Activated CD8-positive, alpha-beta T cell treated with anti-CD3 and anti-CD28 coated beads, Interleukin-2, amount 10 ng/mL, durations not matched to agents 7 days and 5 days (primary cell): ENCODE measurements at places on chromosomes 12 and 14.

DNA sequence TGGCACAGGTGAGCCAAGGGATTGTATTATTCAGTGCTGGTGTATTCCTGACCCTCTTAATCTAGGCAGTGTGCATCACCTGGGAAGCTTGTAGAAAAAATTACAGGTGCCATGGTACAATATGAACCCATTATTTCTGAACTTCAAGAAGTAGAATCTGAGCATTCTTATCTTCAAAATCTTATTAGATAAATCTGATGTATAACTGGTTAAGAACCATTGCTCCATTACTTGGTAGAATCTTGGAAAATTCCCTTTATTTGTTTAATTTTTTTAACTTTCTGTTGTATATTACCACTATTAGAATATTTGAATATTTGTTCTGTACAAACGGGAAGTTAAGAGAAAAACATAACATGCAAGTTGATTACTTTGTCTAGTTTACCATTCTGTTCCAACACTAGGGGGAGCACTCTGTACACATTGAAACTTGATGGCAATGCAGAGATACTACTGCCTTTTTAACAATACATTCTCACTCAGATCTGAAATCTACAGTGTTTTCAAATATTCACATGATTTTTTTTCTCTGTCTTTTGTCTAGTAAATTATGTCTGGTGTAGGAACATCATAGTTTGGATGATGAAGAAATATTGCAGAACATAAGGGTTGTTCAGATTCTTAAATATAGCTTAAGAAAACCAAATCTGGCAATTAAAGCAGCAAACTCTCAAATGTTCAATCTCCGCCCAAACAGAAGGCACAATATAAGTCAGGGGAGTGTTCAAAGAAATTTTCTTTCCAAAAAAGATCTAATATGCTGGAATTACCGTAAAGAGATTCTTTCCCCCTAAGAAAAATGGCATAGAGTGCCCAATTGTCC is 196.6 kb downstream of the PCNX1 start:
- peaks cover 37% of the 10 kb centered on the region for H3K36me3 ChIP-seq
- H3K4me1 ChIP-seq, result no peaks in the 10 kb centered on the region
- no peak overlapping the region for H3K4me3 ChIP-seq
- DNase-seq, result peak; percentile 44
- H3K27ac ChIP-seq, result no peak overlapping the region

GRCh38 chr14:48325486-48325885 is 650.1 kb upstream of the MDGA2 start:
- H3K27ac ChIP-seq, result no peak overlapping the region
- no peaks in the 10 kb centered on the region for H3K27me3 ChIP-seq
- no peaks in the 10 kb centered on the region for H3K4me1 ChIP-seq
- no peaks in the 10 kb centered on the region for H3K36me3 ChIP-seq
- DNase-seq, result no peak

GRCh38 chr12:5348057-5348456 is 83.9 kb upstream of the NTF3 start:
- peaks cover 8% of the 10 kb centered on the region for H3K27me3 ChIP-seq
- no peaks in the 10 kb centered on the region for H3K4me1 ChIP-seq
- no peaks in the 10 kb centered on the region for H3K36me3 ChIP-seq
- no peak for DNase-seq

GRCh38 chr12:40145896-40146295 is 40.0 kb upstream of the SLC2A13 start:
- peaks cover 10% of the 10 kb centered on the region for H3K27me3 ChIP-seq
- H3K4me3 ChIP-seq, result no peak overlapping the region
- no peaks in the 10 kb centered on the region for H3K36me3 ChIP-seq
- no peaks in the 10 kb centered on the region for H3K4me1 ChIP-seq
- DNase-seq, result no peak
- H3K27ac ChIP-seq, result no peak overlapping the region

GRCh38 chr12:48015954-48016353 is 11.7 kb upstream of the COL2A1 start:
- no peaks in the 10 kb centered on the region for H3K4me1 ChIP-seq
- H3K27me3 ChIP-seq, result peaks cover 53% of the 10 kb centered on the region
- H3K4me3 ChIP-seq, result no peak overlapping the region
- H3K27ac ChIP-seq, result no peak overlapping the region

- no peak overlapping the region for H3K4me3 ChIP-seq
- no peaks in the 10 kb centered on the region for H3K27me3 ChIP-seq
- no peaks in the 10 kb centered on the region for H3K36me3 ChIP-seq
- H3K27ac ChIP-seq, result no peak overlapping the region
- peaks cover 54% of the 10 kb centered on the region for H3K4me1 ChIP-seq
Measured at GRCh38 chr12:124548854-124549378, 18.5 kb downstream of the NCOR2 start.

DNA sequence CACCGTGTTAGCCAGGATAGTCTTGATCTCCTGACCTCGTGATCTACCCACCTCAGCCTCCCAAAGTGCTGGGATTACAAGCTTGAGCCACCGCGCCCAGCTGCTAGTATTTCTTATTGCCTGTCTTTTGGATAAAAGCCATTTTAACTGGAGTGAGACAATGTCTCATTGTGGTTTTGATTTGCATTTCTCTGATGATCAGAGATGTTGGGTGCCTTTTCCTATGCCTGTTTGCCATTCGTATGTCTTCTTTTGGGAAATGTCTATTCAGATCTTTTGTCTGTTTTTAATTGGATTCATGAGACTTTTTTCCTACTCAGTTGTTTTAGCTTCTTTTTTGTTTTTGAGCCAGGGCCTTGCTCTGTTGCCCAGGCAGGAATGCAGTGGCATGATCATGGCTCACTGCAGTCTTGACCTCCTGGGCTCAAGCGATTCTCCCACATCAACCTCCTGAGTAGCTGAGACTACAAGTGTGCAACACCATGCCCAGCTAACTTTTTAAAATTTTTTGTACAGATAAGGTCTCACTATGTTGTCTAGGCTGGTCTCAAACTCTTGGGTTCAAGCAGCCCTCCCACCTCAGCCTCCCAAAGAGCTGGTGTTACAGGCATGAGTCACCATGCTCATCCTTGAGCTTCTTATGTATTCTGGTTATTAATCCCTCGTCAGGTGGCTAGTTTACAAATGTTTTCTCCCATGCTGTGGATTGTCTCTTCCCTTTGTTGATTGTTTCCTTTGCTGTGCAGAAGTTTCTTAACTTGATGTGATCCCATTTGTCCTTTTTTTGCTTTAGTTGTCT is 65.9 kb downstream of the ACACB start:
- no peak overlapping the region for H3K27ac ChIP-seq
- no peak overlapping the region for H3K4me3 ChIP-seq
- no peaks in the 10 kb centered on the region for H3K4me1 ChIP-seq
- DNase-seq, result no peak
- H3K36me3 ChIP-seq, result no peaks in the 10 kb centered on the region

DNA sequence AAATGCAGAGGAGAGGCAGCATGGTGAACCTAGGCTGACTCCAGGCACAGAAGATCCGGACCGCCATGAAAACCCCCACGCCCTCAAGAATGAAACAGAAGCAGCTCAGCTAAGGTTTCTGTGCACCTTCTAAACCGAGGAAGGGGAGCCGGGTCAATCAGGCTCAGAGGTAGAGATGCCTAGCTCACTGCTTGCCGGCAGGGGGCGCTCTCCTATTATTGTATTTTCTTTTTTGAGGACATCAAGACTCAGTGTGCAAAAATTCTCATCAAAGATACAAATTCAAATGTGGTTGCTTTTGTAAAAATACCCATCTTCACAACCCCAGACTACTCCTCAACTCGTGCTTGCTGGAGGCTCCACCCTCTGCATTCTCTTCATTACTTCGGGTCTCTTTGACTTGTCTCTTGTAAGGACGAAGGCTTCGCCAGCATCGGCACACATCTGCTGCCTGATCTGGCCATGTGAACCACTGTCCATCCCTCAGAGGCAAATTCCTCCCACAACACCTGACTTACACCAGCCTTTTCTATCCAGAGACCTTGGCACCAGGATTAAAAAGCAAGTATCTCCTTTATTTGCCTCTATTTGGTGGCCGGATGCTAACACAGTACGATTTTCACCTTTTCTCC is 33.4 kb upstream of the RNASE3 start:
- no peak overlapping the region for H3K27ac ChIP-seq
- H3K36me3 ChIP-seq, result no peaks in the 10 kb centered on the region
- H3K4me3 ChIP-seq, result no peak overlapping the region
- peaks cover 4% of the 10 kb centered on the region for H3K4me1 ChIP-seq
- peak; percentile 85 for DNase-seq

DNA sequence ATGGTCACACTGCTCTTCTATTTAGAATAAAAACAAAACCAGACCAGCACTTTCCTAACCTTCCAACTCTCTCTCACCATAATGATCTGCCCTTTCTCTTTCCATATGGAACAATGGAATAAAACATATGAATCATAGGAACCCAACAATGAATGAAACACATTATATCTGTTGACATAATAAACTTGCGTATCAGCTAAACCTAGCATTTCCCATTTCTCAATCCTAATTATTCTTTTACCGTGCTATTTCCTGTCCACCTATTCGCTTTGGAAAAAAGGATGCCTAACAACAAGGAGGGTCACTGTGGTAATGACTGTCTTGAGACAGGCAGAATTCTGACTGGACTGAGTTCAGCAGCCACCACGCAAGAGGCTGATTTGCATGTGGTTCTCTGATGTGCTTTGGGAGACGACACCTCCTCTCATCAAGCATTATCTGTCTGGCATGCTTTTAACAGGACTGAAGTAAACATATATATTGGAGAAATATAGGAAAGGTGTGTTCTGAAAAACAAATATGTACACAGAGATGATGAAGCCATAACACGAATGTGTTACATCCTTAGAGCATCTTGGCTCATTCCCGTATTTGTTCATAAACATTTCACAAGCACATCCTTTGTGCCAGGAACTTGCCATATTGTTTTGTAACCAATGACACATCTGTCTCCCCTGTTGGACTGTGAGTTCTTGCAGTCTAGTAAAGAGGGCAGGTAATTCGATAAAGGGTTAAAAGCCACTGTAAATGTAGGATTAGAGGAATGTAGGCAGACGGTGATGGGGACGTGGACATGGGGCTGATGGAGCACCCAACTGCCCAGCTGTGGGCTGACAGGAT is 87.7 kb downstream of the PTPRB start:
- no peaks in the 10 kb centered on the region for H3K36me3 ChIP-seq
- H3K27me3 ChIP-seq, result peaks cover 3% of the 10 kb centered on the region
- DNase-seq, result no peak
- H3K4me1 ChIP-seq, result no peaks in the 10 kb centered on the region
- H3K4me3 ChIP-seq, result no peak overlapping the region
- H3K27ac ChIP-seq, result no peak overlapping the region

- DNase-seq, result no peak
- peaks cover 49% of the 10 kb centered on the region for H3K36me3 ChIP-seq
- H3K4me3 ChIP-seq, result no peak overlapping the region
- peaks cover 25% of the 10 kb centered on the region for H3K4me1 ChIP-seq
- no peaks in the 10 kb centered on the region for H3K27me3 ChIP-seq
Measured at GRCh38 chr12:103975368-103975767, 9.7 kb downstream of the TDG start.
